ENCODE measurements at places on chromosomes 11 and 22.

- no peak for DNase-seq
Observed at GRCh38 chr11:32985600-32985999, 30.1 kb upstream of the DEPDC7 start.

DNA sequence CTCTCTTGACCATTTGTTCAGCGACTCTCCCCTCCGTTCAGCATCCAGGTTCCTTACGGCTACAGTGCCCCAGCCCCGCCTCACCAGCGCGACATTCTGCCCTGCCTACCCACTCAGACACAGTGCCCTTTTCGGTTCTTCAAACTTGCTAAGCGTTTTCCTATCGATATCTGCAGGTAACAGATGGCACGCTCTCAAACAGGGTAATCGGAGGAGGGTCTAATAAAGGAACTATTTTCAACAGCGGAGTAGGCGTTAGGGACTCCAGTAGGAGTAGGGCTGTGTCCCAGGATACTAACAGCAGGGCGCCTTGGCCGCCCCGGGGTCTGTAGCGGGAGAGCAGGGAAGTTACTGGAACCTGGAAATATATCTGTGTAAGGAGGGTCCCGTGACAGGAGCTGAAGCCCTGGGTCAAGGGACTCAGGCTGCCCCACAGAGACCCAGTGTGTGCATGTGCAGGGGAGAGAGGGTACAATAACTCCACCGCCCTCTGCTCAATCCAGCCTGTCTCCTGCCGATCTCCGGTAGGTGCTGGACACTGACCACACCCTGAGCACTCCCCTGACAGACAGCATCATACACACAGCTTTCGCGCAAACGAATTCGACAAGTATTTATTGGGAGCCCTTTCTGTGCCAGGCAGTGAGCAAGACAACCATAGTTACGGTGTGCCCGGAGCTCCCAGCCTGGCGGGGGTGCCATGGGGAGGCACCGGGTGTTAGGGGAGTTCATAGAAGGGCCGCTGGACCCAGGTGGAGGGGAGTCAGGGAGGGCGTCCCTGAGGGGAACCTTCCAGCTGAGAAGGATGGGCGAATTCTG lies 2.1 kb downstream of the KLHL35 start:
- no peak for DNase-seq

DNA sequence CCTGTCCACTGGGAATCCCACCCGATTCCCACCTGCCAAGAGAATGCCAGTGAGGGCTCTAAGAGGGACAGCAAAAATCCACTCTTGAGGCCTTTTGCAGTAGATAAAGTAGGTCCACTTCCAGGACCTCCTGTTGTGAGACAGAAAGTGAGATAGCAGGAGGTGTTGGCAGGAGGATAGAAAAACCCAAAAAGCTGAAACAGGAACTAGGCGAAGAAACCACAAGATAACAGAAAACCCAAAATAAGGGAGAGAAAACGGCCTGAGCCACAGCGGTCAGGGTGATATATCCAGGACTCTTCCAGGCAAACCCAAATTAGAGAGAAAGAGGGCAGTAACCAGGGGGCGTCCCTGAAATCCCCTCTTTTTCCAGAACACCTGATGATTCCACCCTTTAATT lies 79.7 kb upstream of the LINC01488 start:
- DNase-seq: no peak

DNA sequence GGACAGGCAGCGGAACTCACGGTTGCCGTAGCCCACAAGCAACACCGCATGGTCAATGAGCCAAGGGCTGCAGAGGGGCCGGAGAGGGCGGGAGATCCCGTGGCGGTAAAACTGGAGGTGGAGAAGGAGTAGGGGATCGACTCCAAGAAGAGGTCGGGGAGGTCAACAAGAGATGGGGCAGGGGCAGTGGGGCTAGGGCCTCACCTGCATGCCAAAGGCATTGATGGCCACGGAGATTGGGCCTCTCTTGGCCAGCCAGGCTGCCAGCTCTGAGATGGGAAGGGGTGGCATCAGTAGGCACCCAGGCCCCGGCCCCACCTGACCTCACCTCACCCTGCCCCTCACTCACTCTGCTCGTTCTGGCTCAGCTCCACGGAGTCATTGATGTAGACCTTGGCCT lies 3.9 kb downstream of the CTSF start:
- no peak for DNase-seq

DNA sequence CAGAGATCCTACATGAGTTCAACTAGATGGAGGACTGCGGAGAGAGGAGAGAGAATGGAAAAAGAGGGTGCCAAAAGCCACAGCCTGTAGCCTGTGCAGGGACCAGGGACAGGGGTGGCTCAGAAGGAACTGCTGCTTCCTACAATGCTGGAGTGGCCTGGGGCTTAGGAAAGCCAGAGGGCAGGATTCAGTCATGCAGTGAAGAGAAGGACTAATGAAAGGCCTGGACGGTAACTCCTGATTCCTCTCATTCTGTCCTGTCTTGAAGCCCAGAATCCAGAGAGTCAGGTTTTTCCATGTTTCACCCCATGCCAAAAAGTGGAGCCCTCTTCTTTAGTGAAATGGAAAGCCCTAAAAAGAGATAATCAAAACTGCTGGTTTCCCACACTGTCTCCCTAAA lies 48.4 kb upstream of the INCENP start:
- DNase-seq: no peak

DNA sequence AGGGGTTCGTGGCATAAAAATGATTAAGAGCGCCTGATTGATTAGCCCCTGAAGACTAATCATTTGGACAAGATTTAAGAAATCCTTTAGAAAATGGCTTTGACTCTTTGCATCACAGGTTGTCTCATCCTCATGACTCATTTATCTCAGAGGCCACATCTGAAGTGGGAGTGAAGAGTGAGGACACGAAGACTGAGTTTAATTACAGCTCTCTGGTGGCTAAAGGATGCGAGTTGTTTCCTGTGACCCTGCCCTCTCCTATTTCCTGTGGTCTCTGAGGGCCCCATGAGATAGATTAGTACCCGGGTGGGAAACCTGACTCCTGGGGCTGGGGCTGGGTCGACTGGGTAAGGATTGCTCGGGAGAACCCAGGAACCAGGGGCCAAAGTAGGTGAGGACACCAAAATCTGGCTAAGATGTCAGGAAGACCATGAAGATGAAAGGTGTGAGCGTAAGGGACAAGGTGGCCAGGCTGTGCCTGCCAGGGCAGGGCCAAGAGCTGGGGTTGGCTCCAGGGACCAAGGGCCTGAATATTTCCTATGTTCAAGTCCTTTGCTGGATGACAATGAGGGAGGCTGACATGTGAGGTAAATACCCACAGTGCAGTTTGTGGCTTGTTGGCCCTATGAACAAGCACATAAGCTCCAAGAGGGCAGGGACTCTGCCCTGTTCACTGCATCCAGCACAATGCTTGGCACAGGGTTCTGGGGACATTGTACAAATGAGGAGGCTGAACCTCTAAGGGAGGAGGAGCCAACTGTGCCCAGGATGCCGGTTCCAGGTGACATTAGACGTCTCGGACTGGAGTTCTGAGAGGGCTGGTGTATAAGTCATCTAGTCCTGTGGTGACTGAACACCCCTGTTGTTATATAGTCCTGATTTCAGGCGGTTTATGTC lies 3.6 kb downstream of the OTOG start:
- DNase-seq: no peak

GRCh38 chr11:66002648-66003225 lies 434 bp downstream of the BANF1 start:
- DNase-seq: no peak

- DNase-seq: no peak
Observed at GRCh38 chr11:8233691-8234424, 29.8 kb downstream of the LMO1 start.

Data from GM12865 (cell line).